Activated CD4-positive, alpha-beta T cell treated with anti-CD3 and anti-CD28 coated beads, Interleukin-2, amount 50 U/mL, for 16 hours (primary cell): ENCODE measurements at places on chromosomes 6 and 20.

DNA sequence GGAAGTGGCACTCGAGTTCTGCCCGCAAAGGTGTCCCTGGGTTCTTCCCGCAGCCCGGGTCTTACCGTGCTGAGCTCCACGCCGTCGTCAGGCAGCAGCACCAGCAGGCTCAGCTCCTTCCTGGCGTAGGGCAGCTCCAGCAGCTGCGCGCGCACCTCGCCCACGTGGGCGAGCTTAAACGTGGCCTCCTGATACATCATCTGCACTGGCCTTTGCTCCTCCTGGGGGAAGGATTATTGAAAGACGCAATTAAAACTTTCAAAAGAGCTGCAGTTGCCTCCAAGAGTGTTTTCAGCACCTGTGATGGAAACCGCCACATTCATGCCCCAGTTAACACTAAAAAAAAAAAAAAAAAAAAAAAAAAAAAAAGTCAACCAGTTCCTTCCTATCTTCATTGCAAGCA, 11.3 kb downstream of the SERPINB9 start:
- peak; percentile 70 for DNase-seq

DNA sequence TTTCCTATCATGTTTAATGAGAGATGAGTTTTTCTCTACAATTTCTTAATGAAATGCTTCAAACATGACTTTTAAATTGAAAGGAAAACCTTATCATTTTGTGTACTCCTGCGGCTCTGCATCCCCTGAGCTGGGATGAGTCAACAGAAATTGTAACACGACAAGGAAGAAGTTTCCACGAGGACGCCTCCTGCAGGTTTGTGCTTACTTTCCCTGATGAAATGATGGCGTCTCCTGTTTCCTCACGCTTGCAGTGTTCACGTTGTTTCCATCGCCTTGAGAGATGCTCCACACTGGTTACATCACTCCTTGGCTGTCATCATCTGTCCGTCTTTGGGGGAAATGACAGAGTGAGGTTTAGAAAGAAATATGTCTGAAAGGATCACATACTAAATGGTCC, 233.7 kb upstream of the ZFP64 start:
- DNase-seq = no peak

- DNase-seq = peak; percentile 61
These were observed 30.2 kb upstream of the IL17A start for GRCh38 chr6:52155791-52156576.

- DNase-seq = peak; percentile 72
These were observed 59.2 kb upstream of the HBS1L start for GRCh38 chr6:135113860-135114259.

- DNase-seq = no peak
These were observed 22.2 kb upstream of the FBXO30 start for GRCh38 chr6:145836772-145837171.

- no peak for DNase-seq
These were observed 412.6 kb upstream of the PLCB4 start for GRCh38 chr20:8656335-8656734.

DNA sequence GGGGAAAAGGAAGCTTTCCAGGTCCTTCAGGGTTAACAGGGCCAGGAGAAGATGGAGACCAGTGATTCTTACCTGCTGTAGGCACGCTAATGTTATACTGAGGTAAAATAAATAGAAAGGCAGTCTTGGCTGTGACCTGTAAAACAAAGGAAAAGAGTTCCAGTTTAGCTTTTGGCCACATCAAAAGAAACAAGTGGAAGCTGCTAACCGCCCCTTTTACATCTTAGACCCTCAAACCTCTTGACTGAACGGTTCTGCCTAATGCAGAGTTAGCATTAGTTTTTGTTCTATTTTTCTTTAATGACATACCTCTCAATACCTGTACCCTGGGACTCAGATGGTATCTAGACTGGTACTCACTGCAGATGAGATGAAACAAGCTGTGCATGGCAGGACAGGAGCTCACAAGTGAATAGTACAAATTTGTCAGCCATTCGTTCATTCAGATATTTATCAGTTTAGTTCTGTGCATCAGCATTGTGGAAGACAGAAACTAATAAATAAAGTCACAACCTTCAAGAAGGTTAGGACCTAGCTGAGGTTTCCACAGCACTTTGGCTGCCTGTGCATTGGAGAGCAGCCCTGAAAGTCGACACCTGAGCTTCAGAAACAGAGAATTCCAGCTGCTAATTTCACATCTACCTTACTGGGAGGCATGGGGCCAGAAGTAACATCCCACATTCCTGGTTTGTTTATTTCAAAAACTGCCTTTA, 41.0 kb downstream of the TRAM2 start:
- no peak for DNase-seq

DNA sequence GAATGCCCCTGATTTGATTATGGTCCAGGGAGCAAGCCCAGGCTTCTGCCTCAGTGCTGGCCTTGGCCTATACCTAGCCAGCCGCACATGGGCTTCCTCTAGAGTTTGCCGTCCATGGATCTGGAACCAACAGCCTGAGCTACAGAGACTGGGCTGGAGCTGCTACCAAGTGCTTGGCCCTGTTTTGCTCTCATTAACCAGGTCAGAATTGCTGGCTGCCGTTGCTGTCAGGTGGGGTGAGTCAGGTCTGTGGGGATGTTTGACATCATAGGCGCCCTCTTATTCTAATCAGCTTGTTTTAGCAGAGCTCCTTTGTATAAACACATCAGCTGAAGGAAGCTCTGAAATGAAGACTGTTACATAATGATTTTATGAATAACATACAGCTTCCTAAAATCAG, 83.1 kb upstream of the PHACTR2 start:
- DNase-seq = no peak

DNA sequence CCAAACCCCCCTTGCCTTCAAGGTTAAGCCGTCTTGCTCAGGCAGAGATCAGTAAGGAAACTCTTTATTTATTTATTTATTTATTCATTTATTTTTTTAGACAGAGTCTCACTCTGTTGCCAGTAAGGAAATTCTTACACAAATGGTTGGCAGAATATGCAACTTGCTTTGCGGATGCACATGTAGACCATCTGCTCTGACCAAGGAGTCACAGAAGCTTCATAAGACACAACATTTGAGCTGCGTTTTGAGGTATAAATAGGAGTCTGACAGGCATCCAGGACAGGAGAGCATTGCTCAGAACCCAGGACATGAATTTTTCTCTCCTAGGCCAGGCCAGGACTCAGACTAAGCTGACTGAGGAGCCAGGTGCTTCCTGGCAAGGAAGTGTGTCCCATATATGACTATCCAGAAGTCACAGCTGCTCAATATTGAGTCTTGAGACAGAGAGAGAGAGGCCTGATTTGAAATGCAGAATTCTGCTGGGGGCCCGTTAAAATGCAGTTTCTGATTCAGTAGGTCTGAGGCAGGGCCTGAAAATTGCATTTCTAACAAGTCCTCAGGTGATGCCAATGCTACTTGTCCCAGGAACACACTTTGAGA, 43.9 kb downstream of the HLA-A start:
- DNase-seq = no peak

DNA sequence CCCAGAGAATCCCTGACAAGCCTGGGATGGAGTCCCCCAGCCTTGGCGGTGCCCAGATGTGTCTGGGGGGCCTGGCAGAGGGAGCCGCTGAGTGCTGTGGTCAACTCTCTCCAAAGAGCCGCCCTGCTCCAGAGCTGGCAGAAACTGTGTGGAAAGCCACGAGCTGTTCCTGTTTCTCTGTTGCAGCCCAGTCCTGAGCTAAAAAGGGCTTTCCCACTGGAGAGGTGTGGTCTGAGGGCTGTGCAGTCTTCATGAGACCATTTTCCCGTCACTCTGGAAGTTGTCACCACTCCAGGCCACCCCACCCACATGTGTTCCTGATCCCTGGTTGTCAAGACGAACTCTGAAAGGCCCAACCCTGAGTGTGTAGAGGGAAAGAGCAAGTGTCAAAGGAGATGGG, 99.7 kb upstream of the KCNK16 start:
- no peak for DNase-seq

DNA sequence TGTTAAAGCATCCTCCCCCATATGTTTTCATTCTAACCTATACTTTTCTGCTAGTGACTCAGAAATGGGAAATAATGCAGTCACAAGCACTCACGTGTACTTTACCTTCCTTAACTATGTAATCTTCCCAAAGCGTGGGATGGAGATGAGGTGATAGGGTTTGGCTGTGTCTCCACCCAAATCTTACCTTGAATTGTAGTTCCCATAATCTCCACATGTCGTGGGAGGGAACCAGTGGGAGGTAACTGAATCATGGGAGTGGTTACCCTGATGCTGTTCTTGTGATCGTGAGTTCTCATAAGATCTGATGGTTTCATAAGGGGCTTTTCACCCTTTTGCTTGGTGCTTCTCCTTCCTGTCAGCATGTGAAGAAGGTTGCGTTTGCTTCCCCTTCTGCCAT, 35.4 kb downstream of the AGPAT4 start:
- DNase-seq = no peak

DNA sequence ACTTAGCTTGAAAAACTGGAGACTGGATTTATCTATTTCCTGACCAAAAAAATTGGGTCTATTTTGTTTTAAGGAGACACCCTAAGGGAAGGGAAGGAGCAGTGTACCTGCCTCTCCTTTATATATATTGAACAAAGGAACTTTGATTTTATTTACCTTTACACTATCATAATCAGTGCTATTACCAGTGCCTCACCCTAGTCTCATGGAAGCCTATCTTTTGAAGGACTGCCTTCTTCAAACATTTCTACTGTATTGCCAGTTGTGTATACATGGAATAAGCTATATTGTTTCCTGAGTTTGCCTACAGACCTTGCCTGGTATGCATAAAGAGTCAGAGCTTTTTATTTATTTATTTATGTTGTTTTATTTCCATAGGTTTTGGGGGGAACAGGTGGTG, 124.9 kb downstream of the UTRN start:
- DNase-seq = no peak

GRCh38 chr6:16766043-16766536, 4.8 kb upstream of the ATXN1 start:
- peak; percentile 77 for DNase-seq

DNA sequence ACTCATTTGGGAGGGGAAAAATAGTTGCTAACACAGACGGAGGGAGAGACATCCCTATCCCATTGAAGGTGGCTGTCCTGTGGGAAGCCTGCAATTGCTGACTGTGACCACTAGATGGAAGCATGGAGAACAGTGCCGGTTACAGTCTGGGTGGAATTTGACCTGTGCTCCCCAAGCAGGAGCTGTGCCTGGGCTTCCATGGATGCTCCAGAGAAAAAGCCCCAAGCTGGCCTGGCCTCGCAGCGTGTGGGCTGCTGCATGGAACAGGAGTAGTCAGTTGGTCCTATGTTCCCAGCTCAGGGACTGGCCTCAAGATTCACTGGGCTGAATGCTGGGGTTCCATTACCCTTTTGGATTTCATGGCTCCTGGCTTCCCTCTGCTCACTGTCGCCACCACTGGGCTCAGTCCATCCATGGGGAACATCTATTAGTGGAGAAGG, 116.3 kb upstream of the CHD6 start:
- DNase-seq = peak; percentile 43

- DNase-seq = no peak
These were observed 27.1 kb downstream of the SYNJ2 start for GRCh38 chr6:158008864-158009113.

GRCh38 chr6:85472744-85473143, 22.9 kb downstream of the NT5E start:
- DNase-seq = no peak

- no peak for DNase-seq
These were observed 10.7 kb upstream of the UQCC2 start for GRCh38 chr6:33722103-33722623.

DNA sequence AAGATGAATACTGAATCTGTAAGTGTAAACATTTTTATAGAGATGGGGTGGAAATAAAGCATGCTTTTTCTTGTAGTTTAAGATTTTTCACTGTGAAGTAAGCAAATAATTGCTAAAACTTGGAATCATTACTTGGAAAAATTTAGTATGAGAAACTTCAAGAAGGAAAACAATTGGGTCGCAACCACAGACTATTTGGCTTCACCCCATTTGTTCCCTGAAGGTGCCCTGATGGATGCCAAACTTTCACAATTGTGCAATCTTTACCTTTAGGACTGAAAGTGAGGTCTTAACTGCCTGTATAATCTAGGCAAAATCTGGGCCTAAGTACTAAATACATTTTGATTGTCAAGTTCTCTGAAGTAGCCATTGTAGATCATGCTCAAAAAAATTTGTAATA, 330.1 kb downstream of the HDGFL1 start:
- DNase-seq = no peak

DNA sequence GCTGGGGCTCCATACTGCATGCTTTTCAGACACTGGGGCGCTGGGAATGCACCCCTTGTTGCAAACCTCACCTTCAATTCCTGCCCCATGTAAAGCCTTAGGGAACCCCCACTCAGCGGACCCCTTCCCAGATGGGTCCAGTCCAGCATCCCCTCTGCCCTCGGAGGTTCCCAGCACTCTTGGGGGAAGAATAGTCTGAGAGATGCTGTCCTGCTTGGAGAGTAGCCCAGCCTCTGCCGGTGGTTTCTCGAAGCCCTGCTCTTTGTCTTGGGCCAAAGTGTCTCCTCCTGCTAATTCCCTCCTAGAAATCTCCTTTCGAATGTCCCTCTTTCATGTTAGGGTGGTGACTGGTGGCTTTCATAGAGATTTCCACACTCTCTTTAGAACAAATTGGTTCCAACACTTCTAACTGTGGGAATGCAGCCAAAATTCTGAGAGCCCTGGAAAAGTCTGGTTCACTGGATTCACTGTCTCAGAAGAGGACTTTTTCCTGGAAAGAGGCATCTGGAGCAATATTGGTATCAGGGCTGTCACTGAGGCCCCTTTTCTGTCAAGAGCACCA, 24.9 kb upstream of the SULF2 start:
- no peak for DNase-seq

- no peak for DNase-seq
These were observed 57.7 kb downstream of the NFATC2 start for GRCh38 chr20:51484831-51485230.

DNA sequence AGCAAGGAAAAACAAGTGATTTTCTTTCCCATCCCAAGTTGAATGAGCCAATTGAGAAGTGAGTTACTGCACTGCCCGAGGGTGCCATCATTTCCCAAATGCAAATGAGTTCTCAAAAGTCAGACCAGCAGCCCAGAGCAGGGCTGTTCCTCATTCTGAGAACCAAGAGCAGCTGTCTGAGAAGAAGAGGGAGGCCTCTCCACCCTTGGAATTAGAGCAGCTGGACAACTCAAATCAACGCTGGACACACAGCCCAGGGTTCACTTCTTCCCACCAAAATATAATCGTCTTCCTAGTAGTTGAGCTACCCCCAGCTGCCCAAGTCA, 4.6 kb upstream of the PREX1 start:
- no peak for DNase-seq

- DNase-seq = no peak
These were observed 98.0 kb upstream of the FAM8A1 start for GRCh38 chr6:17501982-17502704.

DNA sequence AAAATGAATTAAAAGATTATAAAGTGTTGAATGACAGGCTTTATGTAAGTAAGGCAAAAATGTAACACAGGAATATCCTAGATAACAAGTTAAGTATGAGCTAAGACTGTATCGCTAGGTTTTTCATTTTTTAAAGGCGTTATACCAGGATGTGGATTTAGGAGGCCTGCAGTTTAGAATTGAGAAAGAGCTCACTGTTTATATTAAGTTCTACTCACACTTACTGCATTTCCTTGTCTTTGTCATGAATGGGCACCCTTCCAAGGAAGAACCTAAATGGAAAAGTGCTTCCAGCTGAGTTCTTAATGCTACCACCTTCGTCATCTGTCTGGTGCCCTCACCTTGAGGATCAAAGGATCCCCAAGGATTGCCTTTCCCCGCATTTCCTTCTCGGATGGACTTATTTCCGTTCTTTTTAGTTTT, 148.7 kb downstream of the SOX4 start:
- DNase-seq = no peak
